ENCODE measurements at places on chromosomes 2 and 18.

DNA sequence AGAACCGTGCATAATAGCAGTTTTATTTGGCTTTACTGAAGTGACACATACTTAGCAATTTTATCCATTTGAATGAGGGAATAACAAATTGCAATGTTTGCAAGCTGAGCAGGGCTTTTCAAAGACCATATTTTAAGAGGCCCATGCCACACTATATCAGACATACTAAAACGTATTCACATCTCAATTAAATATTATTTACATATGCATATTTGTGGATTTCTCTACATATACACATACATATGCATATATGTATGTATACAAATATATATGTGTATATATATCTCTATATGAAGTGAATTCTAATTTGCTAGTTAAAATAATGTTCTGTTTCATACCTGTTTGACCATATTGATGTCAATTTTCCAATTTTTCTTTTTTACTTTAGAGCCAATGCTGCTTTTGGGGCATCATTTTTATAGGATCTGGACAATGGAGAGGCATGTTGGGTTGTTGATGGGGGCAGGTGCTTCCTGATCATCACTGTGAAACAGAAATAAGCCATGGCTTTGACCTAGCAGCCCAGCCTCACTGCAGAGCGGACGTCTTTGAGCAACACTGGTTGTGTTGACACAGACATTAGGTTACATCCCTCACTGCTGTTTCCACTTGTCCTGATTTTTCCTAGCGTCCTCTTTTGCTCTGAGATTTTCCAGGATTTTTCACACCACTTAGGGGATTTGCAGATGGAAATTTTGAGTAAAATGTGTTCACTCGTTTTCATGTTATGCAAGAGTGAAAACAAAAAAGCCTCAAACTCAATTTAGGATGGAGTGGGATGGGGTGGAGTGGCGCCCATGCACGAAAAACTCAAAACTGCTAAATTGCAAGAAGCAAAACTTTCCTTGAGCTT lies 56.9 kb downstream of the RDH14 start:
- no peak for DNase-seq

DNA sequence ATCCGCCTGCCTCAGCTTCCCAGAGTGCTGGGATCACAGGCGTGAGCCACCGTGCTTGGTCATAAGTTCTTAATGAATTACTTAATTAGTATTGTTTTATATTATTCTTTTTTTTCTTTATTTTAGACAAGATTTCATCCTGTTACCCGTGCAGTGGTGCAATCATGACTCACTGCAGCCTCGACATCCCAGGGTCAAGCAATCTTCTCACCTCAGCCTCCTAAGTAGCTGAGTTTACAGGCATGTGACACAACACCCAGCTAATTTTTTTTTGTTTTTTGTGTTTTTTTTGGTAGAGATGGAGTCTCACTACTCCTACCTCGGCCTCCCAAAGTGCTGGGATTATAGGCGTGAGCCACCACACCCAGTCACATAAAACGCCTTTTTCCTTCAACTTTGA lies 17.3 kb downstream of the C2orf42 start:
- DNase-seq, result no peak

DNA sequence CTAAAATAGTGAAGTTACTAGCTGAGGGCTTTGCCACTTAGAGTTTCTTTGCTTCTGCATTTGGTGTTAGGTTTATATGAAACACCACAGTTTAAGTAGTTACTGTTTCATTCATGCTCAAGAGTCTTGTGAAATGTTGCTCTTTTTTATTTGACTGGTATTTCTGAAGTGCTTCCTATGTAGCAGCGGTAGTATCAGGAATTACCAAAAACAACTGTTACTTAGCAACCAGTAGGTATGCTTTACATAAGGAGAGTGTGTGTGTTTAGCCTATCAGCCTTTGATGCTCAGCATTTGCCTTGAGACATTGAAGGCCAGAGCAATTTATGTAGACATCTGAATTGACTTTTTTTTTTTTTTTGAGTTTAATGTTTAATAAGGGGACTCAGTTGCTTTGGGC lies 3.6 kb downstream of the DIS3L2 start:
- DNase-seq, result no peak

GRCh38 chr2:239777219-239777618 lies 247.9 kb downstream of the NDUFA10 start:
- no peak for DNase-seq

- no peak for DNase-seq
Observed at GRCh38 chr18:9787712-9788111, 79.6 kb downstream of the RAB31 start.

DNA sequence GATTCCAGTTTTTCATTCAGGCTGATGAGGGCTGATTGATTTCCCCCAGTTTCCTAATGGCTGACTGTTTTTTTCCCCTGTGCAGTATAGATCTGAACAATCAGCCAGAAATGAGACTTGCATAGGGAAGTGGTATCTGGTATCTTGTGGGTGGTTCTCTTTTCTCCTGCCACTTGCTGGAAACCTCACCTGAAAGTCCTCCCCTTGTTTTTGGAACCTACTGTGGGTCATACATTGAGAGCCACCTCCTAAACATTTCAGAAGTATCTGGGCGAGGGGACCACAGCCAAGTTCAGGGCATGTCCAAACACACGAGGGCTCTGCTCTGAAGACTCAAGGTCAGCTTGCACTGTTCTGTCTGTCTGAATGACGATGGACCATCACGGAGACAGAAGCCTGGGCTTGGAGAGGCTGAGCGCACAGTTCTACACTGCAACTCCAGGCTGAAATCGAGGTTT lies 19.3 kb downstream of the ALPK2 start:
- DNase-seq, result no peak

- DNase-seq, result no peak
Observed at GRCh38 chr2:167492486-167492885, 604.2 kb downstream of the XIRP2 start.

GRCh38 chr2:124482551-124482950 lies 457.5 kb downstream of the CNTNAP5 start:
- DNase-seq, result no peak

- peak; percentile 42 for DNase-seq
Observed at GRCh38 chr2:151922845-151923666, 94.8 kb upstream of the ARL5A start.

DNA sequence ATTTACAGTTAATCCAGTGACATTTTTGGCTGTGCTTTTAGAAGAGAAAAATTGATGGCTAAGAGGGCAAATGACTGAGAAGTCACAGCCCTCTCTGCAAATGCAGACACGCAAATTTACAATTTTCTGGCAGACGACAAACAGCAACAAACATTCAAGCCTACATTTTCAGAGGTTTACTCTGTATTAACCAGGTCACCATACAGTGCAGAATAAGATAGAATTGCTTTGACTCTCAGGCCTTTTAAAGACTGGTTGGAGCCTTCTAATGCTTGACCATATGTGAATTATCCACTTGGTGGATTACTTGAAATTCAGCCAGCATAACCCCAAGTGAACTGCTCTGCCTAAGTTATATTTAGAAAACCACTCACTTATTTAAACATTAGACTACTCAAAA lies 280.9 kb upstream of the STON1 start:
- DNase-seq, result no peak

DNA sequence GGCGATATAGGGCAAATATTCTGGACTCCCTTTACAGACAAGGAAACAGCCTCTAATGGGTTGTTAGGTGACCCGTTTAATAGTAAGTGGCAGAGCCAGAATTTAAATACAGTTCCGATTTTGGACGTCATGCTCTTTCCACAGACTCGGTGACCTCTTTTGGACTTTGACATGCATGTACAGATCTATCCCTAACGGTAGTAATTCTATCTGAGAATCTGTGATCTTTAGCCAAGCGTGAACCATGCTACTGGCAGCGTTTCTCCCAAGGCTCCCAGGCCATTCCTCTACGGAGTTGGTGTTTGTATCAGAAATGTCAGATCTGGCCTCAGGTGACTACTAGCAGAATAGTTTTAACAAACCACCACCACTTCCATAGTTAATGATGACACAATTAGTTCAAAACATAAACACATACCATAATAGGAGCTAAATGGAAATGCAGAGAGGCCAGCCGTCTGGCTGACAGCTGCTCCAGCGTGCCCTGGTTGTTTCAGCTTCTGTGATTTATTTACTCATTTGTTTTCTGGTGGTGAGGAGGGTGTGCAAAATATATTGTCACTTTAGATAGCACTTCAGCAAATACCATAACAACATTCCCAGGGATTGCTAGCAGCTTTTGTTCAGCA lies 304.6 kb upstream of the LYPD1 start:
- no peak for DNase-seq

GRCh38 chr2:157526070-157526469 lies 82.2 kb upstream of the CYTIP start:
- no peak for DNase-seq

GRCh38 chr2:26614216-26615138 lies 26.7 kb downstream of the CIB4 start:
- peak; percentile 21 for DNase-seq

DNA sequence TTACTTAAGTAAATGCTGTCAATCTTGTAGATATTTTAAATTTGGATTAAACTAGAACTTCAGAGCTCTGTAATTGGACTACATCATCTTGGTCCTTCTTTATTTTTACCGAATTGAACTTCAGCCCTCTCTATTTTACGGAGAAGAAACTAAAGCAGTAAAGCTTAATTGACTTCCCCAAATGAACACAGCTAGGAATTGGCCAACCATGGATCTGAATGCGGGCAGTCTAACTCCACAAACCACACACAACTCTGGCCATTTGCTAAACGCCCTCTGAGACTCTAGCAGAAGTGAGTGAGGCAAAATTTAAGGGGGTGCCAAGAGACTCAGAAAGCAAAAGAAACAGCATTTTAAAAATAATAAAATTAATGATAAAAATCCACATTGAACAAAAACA lies 86.3 kb upstream of the KCTD1 start:
- DNase-seq, result no peak

DNA sequence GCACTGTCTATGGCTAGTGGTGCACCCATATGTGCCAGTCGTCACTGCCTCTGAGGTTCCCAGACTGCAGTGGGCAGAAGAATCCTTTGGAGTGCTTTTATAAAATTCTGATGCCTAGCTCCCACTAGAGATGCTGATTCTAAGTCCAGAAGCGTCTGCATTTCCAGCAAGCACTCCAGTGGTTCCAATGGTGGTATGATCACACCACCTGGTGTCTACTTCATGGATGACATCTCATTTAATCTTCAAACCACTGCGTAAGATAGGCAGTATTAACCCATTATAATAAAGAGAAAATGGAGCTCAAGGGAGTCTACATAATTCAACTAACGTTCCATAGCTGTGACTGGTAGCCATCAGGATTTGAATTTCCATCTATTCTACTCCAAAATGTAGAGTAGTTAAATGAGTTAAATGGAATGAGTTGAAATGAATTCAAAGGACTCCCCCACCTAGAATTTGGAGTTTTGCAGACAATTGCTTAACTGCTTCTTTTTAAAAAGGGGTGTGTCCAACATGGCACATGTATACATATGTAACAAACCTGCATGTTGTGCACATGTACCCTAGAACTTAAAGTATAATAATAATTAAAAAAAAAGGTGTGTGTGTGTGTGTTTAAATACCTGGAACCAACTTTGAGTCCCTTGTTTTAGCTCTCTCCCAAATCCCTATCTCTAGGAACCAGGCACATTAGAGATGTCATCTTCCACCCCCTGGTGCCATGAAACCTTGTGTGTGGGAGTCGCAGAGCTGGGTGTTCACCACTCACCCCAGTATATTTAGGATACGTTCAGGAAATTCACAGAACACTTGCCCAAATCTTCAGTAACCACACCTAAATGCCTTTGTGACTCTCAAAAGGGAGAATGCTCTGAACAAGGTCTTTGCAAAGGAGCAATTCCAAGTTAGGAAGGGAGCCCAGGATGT lies 14.1 kb downstream of the LAMA3 start:
- no peak for DNase-seq

DNA sequence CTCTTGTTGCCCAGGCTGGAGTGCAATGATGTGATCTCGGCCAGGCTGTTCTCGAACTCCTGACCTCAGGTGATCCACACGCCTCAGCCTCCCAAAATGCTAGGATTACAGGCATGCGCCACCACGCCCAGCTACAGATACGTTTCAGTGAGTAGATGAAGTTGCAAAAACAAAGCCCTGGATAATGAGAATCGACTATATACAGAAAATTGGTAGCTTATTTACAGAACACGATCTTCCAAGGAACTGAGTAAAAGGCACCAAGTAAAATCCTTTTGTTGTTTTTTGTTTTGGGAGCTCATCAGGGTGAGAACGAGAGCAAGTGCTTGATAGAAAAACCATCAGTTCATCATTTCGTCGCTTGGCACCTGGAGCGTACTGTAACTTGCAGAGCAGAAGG lies 62.8 kb downstream of the MYCN start:
- DNase-seq, result no peak

DNA sequence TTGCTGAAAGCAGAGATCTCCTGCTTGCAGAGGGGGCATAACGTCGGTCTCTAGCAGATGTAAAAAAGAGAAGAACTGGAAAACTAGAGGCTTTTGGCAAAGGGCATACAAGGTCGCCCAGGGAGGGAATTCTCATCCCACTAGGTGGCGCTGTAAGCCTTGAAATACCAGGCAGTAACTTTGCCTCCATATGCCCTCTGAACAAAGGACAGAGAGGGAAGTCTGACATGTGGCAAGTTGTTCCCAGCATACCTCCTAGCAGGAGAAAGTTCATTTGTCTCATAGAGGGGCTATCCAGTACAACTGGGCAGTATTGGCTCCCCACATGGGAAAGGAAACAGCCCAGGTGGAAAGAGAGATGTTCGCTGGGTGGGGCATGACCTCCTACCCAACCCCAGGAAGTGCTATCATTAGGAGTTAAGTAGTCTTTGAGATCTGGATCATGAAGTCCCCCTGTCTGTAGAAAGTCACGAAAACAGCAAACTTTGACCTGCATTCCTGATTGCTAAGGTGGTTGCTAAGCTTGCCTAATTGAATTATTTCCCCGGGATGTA lies 39.9 kb downstream of the STK17B start:
- DNase-seq, result no peak

DNA sequence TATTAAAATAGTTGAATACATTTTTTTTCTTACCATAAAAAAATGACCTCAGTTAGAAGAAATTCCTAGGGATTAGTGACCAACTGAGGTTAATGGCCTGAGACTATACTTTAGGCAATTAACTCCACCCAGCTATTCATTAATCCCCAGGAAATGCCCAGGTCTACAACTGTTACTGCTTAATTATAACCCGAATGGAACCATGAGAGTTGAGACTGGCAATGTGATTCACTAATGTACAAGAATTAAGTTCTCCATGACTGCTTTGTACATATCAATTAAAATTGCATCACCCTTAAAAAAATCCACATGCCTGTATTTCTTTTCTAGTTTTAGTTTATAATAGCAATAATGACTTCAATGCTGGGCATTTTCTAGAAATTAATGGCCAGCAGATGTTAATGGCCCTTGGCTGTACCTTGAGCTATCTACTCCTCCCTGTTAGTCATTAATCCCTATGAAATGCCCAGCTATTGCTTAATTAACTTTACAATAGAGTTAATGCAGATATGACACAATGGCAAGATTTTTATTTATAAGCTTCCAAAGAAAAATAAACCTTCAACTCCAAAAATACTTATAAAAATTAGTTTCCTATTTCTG lies 44.1 kb downstream of the ERBB4 start:
- no peak for DNase-seq
